ENCODE measurements at places on chromosomes 2 and 18.

DNA sequence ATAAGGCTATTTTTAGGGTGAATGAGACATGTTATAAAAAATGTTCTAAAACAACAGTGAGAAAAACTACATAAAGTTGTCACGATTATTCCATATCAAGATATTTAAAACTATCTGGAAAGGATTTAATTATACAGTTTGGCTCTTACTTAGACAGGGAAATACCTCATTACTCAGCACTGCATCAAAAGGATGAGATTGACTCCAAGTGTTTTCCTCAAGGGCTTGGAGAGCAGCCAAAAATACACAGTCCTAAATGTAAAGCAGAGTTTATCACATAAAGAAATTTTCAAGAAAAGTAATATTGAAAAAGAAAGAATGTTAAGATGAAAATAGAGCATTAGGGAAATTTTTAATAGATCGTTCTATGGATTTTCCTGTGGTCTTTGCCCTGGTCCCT, 285.5 kb upstream of the NETO1 start:
- DNase-seq, result no peak

DNA sequence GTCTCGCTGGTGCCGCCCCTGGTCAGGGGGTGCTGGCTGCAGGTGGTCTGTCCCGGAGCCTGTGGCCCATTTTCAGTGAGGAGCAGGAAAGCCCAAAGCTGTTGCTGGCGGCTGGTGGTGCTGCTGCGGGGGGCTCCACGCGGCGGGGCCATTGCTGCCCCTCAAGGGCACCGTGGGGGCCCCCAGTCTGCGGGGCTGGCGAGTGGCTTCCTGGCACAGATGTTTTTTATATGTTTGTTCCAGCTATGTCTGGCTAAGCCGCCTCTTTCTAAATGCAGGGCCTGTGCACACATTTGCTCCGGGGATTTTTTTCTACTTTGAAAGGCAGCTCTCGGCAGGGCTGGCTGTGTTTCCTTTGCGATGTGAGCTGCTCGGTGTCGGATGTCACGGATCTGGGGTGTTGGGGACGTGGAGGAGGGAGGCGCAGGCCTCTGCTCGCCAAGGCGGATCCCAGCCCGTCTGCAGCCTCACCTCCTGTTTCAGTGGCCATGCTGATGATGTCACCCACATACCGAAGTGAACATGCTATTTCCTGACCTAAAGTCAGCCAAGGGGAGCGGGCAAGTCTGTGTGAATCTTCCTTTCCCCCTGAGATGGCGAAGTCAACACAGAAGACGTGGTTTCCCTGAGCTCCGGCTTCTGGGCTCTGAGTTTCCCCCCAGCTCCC, 112.0 kb upstream of the CTDP1 start:
- DNase-seq, result no peak

DNA sequence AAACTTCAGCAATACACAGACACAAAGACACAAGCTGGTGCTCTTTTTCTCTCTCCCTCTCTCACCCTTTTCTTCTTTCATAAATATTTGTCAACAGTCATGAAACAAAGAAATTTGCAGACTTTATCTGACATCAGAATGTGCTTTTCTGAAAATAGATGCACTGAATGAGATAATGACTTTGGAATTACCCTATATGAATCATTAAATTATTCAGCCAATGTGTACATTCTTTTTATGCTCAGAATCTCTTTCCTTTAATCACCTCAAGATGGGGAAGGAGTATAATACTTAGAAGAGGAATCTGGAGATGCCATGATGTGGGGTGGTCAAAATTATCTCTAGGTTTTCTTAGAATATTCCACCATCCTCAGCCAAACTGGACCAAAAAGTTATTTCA, 289.9 kb downstream of the LRRTM1 start:
- no peak for DNase-seq

- no peak for DNase-seq
These were observed 100.5 kb downstream of the SOS1 start for GRCh38 chr2:39020383-39020782.

GRCh38 chr2:241803387-241804325, 5.3 kb upstream of the NEU4 start:
- DNase-seq, result peak; percentile 5

DNA sequence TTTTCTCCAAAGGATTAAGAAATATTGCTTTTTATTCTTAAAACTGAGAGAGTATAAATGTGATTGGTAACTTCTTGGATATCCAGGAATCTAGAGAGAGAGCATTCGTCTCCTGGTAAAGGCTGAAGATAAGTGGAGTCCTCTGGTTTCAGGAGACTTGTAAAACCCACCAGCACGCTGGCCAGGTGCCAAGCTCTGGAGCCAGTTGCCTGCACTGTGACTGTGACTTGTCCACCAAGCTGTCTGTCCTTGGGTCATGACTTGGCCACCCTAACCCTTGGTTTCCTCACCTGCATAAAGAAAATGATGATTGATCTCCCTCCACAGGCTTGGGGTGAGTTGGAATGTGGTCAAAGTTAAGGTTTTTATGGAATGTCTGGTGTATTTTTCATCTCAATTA, 185.4 kb upstream of the NCKAP5 start:
- no peak for DNase-seq

- DNase-seq, result peak; percentile 62
These were observed 31.1 kb upstream of the SATB2 start for GRCh38 chr2:199488772-199489400.

DNA sequence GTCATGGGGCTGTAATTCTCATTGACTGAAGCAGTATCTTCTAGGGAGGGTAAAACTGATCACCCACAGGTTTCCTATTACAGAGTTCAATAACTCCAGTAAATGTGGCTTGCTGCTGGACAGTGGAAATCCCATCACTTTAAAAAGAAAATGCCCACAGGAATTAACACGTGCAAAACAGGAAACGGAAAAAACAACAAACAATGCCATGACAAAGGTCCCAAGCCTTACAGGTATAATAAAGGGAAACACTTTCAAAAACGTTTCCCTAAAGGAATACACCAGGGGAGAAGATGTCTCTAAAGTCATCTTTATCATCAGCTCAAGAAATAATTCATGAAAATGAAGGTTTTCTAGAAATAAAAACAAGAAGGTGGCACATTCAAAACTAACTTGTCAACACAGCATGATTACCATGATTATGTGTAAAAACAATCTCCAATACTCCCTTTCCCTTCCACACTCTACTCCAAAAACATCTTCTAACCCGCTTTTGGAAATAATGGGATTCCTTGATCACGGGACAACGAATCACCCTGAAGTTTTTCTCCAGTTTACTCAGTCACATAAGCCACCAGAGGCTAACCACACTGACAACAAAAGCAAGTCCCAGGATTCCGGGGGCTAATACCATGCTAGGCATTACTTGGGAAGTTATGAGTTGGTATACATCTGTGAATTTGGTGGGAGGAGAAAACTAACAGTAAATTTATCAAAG, 167.9 kb downstream of the TCF4 start:
- DNase-seq, result no peak

GRCh38 chr2:62042944-62043343, 137.5 kb downstream of the COMMD1 start:
- DNase-seq, result no peak

DNA sequence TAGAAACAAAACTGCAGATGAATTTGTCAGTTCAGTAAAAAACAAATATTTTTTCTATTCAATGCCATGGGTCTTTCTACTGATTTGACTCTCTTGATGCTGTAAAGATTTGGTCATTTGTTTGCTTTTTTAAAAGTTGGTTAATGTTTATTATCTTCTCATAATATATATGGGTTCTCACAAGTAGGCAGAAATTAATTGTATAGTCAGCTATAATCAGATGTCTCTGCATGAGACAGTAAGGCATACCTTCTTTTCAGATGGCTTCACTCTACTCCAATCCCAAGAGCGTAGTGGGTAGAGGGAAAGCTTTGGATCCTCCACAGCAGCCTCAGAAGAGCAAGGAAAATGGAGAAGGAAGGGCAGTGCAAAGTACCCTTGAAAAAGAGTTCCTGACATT, 1202.9 kb upstream of the CELF4 start:
- no peak for DNase-seq

DNA sequence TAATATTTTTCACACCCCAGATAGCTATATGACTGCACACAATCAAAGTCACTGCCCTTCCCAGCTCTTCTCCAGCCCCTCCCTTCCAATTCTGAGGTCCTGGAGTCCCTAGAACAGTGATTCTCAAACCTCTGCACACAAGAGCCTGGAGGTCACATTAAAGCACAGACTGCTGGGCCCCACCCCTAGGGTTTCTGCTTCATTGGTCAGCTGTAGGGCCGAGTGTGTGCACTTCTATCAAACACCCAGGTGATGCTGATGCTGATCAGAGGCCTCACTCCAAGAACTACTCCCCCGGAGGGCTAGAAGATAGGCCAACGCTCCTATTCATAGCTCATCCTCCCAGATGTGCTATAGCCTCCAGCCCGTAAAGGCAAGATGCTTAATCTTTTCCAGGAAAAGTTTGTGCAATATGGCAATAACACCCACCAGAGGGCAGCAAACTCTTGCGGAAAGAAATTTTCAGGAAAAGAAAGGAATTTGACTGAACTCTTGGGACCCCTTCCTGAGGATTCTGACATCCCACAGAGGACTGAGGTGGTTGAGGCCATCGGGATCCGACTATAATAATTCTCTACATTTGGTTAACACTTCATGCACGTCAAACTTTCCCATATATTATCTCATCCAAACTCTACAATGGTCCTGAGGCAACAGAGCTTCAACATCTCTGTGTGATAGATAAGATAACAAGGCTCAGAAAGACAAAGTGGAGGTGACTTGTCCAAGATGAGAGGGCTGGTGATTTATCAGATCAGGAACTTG, 194.2 kb upstream of the PKDCC start:
- DNase-seq, result peak; percentile 63

- DNase-seq, result no peak
These were observed 437.7 kb upstream of the HS6ST1 start for GRCh38 chr2:128756365-128756717.

- no peak for DNase-seq
These were observed 11.6 kb downstream of the KCNH7 start for GRCh38 chr2:162826921-162827320.

- DNase-seq, result peak; percentile 91
These were observed 12.8 kb downstream of the ATP6V1B1 start for GRCh38 chr2:70948337-70949003.

GRCh38 chr2:240320204-240320993, 115.1 kb upstream of the GPC1 start:
- no peak for DNase-seq

DNA sequence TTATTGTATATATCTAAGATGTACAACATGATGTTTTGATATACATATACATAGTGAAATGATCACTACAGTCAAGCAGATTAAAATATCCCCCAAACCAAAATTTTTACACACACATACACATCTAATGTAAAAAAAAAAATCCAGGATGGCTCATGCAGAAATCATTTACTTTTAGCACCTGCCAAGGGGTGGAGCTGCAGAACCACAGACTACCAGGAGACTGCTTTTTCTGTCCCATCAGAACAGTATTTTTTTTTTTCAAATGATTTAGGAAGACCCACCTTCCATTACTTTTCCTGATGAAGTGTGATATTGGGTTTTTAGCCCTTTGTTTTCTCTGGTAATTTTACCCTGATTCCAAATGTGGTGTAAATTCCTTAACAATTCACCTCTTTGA, 61.9 kb downstream of the AQP4 start:
- no peak for DNase-seq

DNA sequence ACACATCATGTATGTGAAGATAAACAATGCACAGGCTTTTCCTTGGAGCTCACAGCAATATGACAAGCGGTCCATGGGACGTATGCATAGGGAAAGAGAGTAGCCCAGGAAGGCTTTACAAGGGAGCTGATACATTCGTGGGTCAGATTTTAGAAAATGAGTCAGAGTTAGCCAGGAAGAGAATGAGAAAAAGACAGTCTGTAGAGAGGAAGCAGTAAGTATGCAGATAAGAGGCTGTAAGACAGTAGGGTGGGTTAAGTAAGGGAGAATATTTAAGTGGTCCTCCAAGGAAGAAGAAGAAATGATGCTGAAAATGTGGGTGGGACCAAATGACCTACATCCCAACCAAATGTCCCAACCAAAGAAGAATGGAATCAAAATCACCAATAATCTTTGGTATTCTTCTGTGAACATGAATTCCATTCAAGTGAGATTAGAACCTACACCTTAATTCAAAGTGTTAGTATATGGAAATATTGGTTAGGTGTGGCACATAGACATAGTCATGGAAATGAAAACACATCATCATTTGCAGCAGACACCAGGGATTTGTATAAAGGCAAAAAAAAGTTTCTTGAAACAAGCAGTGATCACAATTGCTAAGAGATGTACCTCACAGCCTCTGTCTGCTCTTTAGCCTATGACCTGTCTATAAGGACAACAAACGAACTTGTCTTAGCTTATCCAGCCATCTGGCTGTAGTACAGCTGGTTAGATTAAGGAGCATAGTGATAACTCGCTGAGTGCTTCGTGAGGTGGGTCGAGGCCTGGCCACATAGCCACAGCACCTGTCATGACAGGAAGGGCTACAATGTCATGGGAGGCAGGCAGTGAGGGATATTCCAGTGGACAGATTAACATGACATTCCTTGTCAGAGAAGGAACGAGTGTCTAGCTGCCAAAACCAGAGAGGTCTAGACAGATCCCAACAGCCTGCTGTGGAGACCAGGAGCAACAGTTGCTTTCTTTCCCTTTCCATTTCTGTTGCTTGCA, 133.6 kb downstream of the ALK start:
- peak; percentile 91 for DNase-seq

GRCh38 chr18:62164855-62165487, 21.9 kb downstream of the PIGN start:
- no peak for DNase-seq

All from WERI-Rb-1 (cell line).